Trophoblast cell (in vitro differentiated cells and primary cell): ENCODE measurements at places on chromosomes 4 and X.

GRCh38 chr4:95546221-95546620 is 2.6 kb downstream of the UNC5C start:
- DNase-seq: no peak

GRCh38 chr4:118866442-118866841 is 22.2 kb upstream of the SYNPO2 start:
- no peak for DNase-seq

- DNase-seq: no peak
Measured at GRCh38 chr4:169398316-169398715, 127.6 kb upstream of the SH3RF1 start.

DNA sequence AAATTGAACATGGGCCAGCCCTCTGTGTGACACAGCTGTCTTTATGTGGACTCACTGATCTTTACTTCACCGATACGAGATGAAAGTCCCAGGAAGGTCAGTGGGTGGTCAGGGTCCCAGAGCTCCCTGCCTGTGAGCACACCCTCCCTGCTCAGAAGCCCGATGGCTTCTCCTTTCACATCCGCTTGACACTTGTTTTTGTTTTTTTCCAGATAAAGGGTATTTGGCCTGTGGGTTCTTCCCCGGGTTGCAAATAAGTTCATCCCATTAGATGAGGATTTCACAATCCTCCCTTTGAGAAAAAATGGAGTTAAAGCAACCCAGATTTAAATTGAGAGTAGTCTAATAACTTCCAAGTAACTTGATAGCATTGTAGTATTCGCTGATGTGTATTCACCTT is 48.2 kb upstream of the TLR2 start:
- DNase-seq: no peak

- no peak for DNase-seq
Measured at GRCh38 chrX:56033495-56034180, 198.5 kb upstream of the KLF8 start.

DNA sequence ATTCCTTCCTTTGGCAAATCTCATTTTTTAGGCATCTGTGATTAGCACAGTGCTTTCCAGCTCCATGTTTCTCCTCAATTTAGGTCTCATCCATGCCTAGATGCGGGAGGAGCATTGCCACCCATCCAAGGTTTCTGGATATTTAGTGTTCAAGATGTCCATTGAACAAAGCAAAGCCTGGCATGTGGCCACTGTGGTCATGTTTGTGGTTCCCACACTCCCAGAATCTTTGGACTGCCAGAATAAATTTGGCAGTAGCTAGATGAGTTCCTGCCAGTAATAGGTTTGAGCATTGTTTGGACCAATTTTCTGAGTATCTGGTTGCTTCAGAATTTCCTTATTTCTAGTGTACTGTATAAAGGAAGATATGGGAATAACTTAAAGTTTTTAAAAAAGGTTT is 1124.1 kb downstream of the ADGRL3 start:
- no peak for DNase-seq
